Thyroid gland (tissue), 4 donors: ENCODE measurements at places on chromosomes 11 and 22. TPM values are rescaled to one million over a fixed set of nuclear protein-coding genes. Genes with fewer than 3 reads are reported as not detected.

The LMO2 gene
- 30.6 TPM for total RNA-seq

The ACR gene
- 1.4 TPM for total RNA-seq

The CCDC87 gene
- total RNA-seq, result 0.94 TPM

The PGA5 gene
- 1.4 TPM for total RNA-seq

The RBFOX2 gene
- total RNA-seq, result 139 TPM

The SLC22A25 gene
- total RNA-seq, result not detected

The OR5L1 gene
- not detected for total RNA-seq

The MS4A6A gene
- 30.9 TPM for total RNA-seq

DNA sequence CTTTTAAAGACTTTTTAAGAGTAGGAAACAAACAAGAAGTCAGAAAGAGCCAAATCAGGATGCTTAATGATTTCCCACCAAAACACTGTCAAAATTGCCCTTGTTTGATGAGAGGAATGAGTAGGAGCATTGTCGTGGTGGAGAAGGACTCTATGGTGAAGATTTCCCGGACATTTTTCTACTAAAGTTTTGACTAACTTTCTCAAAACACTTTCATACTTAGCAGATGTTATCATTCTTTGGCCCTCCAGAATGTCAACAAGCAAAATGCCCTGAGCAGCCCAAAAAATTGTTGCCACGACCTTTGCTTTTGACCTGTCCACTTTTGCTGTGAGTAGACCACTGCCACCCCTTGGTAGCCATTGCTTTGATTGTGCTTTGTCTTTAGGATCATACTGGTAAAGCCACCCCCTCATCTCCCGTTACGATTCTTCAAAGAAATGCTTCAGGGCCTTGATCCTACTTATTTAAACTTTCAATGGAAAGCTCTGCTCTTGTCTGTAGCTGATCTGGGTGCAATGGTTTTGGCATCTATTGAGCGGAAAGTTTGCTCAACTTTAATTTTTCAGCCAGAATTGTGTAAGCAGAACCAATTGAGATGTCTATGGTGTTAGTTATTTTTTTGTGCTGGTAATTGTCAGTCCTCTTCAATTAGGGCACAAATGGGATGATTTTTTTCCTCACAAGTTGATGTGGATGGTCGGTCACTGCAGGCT is 67.2 kb downstream of the ADM start:
- no peak for DNase-seq
- H3K27ac ChIP-seq, result no peak overlapping the region
- no peak overlapping the region for H3K4me3 ChIP-seq
- no peaks in the 10 kb centered on the region for H3K27me3 ChIP-seq
- peaks cover 37% of the 10 kb centered on the region for H3K4me1 ChIP-seq

DNA sequence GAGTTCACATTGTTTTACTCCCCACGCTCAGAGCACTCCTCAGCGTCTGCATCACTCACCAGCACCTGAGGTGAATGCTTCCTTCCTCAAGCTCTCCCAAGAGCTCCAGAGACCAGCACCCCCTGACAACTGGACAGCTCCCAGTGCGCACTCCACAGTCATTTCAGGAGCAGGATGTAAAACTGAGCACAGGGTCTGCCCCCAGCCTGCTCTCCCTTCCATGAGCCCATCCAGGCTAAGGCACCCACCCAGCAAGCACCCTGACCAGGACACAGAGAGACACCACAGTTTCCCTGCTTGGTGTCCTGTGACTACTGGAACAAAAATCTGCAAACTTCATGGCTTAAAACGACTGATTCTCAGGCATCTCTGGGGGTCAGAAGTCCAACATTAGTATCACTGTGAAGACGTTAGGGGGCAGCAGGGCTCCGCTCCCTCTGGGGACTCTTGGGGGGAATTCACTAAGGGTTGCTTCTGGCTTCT is 3.3 kb downstream of the SCGB1D2 start:
- H3K27me3 ChIP-seq, result no peaks in the 10 kb centered on the region
- no peak overlapping the region for H3K27ac ChIP-seq
- no peaks in the 10 kb centered on the region for H3K36me3 ChIP-seq
- peak; percentile 37 for DNase-seq

- H3K27me3 ChIP-seq, result no peaks in the 10 kb centered on the region
- no peak for DNase-seq
- H3K4me1 ChIP-seq, result no peaks in the 10 kb centered on the region
- no peak overlapping the region for H3K27ac ChIP-seq
- no peaks in the 10 kb centered on the region for H3K36me3 ChIP-seq
These were observed 104.1 kb downstream of the MPPED1 start for GRCh38 chr22:43515902-43516301.

GRCh38 chr11:116640641-116641402 is 132.0 kb downstream of the BUD13 start:
- no peaks in the 10 kb centered on the region for H3K4me1 ChIP-seq
- no peak for DNase-seq
- H3K4me3 ChIP-seq, result no peak overlapping the region
- H3K27me3 ChIP-seq, result no peaks in the 10 kb centered on the region
- H3K36me3 ChIP-seq, result no peaks in the 10 kb centered on the region
- H3K27ac ChIP-seq, result no peak overlapping the region

DNA sequence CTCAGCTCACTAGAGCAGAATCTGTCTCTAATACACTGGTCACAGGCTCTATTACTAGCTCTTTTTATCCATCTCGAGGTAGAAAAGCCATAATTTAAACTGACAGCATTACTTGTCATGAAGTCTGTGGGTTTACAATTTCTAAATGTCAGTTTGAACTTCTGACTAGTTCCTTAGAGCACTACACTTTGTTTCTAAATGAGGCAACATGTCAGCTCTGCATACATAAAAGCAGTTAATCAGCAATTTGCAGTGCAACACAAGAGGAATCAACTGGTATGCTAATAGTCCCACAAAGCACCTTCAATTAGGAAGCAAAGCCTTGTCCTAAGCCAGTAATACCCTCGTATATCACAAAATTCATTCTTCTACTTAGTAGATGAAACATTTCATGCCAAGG is 321.3 kb downstream of the TTC28 start:
- no peaks in the 10 kb centered on the region for H3K4me1 ChIP-seq
- no peaks in the 10 kb centered on the region for H3K36me3 ChIP-seq
- no peak overlapping the region for H3K27ac ChIP-seq
- H3K4me3 ChIP-seq, result no peak overlapping the region

- peak overlapping the region; percentile 38 for H3K4me3 ChIP-seq
- peak overlapping the region; percentile 97 for H3K27ac ChIP-seq
- peaks cover 63% of the 10 kb centered on the region for H3K4me1 ChIP-seq
- peak; percentile 55 for DNase-seq
These were observed 1.4 kb downstream of the ADM start for GRCh38 chr11:10305964-10306918.

- no peaks in the 10 kb centered on the region for H3K27me3 ChIP-seq
- H3K4me3 ChIP-seq, result no peak overlapping the region
- H3K4me1 ChIP-seq, result peaks cover 35% of the 10 kb centered on the region
- no peaks in the 10 kb centered on the region for H3K36me3 ChIP-seq
These were observed 603 bp upstream of the PDGFB start for GRCh38 chr22:39245130-39246039.

GRCh38 chr11:95915051-95915450 is 8.9 kb downstream of the MTMR2 start:
- peaks cover 7% of the 10 kb centered on the region for H3K4me1 ChIP-seq
- no peaks in the 10 kb centered on the region for H3K27me3 ChIP-seq
- no peak overlapping the region for H3K27ac ChIP-seq
- no peaks in the 10 kb centered on the region for H3K36me3 ChIP-seq
- H3K4me3 ChIP-seq, result no peak overlapping the region
- DNase-seq, result no peak

DNA sequence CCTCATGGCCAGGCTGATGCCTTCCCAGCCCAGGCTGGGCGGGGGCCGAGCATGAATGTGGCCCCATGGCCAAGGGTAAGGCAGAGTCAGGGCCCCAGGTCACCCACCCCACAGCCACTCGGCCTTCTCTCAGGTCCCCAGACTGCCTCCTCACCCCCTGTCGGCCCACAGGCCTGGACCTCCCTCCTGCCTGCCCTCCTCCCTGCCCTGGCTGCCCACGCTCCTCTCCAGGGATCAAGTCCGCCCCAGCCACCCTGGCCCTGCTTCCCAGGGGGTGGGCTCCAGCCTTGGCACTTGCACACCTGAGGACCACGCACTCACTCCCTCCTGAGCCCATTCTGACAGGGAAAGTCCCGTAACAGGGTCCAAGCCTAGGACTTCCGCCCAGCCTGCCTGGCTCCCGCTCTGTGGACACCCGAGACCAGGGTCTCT is 37.8 kb upstream of the TH start:
- H3K27ac ChIP-seq, result no peak overlapping the region
- H3K27me3 ChIP-seq, result no peaks in the 10 kb centered on the region
- no peak overlapping the region for H3K4me3 ChIP-seq
- H3K4me1 ChIP-seq, result peaks cover 10% of the 10 kb centered on the region

DNA sequence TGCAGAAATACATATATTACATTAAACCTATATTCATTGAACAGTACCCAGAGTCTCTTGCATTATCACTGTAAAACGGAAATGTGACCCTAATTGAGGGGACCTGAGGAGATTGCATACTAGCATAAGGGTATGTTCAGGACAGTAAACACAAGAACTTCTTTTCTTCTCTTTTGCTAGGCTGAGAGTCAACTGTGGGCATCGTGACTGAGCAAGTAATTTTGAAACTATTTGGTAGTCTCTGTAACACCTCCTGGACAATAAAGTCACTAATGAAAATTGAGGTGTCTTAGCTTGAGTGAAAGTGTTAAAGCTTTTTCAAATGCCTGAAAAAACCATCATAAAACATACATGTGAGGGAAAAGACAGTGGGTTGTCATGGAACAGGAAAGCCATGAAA is 90.9 kb downstream of the PDHX start:
- H3K36me3 ChIP-seq, result no peaks in the 10 kb centered on the region
- H3K27me3 ChIP-seq, result no peaks in the 10 kb centered on the region
- no peak overlapping the region for H3K4me3 ChIP-seq
- no peak for DNase-seq

GRCh38 chr22:46833228-46833627 is 70.8 kb downstream of the TBC1D22A start:
- peak; percentile 73 for DNase-seq
- H3K4me1 ChIP-seq, result peaks cover 20% of the 10 kb centered on the region
- H3K4me3 ChIP-seq, result no peak overlapping the region
- no peak overlapping the region for H3K27ac ChIP-seq

DNA sequence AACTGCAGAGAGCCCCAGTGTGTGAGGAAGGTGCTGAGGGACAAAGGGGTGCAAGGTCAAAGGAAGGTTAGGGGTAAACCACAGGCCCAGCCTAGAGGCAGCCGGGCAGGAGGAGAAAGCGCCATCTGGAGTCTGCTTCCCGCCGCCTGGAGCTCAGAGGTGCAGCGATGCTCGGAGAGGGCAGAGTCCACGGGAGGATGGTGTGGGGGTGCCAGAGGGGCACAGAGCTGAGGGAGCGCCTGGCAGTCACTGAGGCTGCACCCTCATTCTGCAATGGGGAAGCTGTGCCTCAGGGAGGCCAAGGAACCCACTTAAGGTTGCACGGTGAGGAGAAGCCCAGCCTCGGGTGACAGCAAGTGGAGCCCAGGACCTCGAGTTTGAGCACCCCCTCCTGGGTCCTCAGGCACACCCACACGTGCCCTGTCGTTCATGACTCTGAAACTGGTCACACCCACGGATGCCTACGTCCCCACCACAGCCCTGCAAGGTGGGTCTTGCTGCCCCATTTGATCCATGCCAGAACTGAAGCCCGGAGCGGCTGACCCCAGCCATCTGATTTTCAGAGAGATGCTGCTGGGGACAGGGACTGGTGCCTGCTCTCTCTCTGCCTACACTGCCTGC is 1.6 kb downstream of the IL2RB start:
- H3K4me3 ChIP-seq, result no peak overlapping the region
- H3K27ac ChIP-seq, result no peak overlapping the region
- no peak for DNase-seq
- no peaks in the 10 kb centered on the region for H3K27me3 ChIP-seq

GRCh38 chr11:6757373-6757967 is 14.3 kb downstream of the OR2AG2 start:
- DNase-seq, result peak; percentile 72
- H3K4me1 ChIP-seq, result no peaks in the 10 kb centered on the region
- H3K27ac ChIP-seq, result no peak overlapping the region
- H3K27me3 ChIP-seq, result no peaks in the 10 kb centered on the region
- H3K4me3 ChIP-seq, result no peak overlapping the region

GRCh38 chr11:44145011-44145775 is 49.7 kb downstream of the EXT2 start:
- H3K4me1 ChIP-seq, result peaks cover 3% of the 10 kb centered on the region
- DNase-seq, result no peak

- DNase-seq, result no peak
- H3K27me3 ChIP-seq, result no peaks in the 10 kb centered on the region
- no peaks in the 10 kb centered on the region for H3K36me3 ChIP-seq
These were observed 249.7 kb downstream of the AASDHPPT start for GRCh38 chr11:106327134-106327533.

GRCh38 chr22:50201191-50202129 is 649 bp downstream of the SELENOO start:
- no peaks in the 10 kb centered on the region for H3K27me3 ChIP-seq
- DNase-seq, result peak; percentile 42
- H3K4me1 ChIP-seq, result peaks cover 18% of the 10 kb centered on the region
- H3K36me3 ChIP-seq, result peaks cover 19% of the 10 kb centered on the region
- peak overlapping the region; percentile 51 for H3K4me3 ChIP-seq
- peak overlapping the region; percentile 60 for H3K27ac ChIP-seq

GRCh38 chr11:77058900-77059299 is 7.9 kb upstream of the CAPN5 start:
- H3K36me3 ChIP-seq, result no peaks in the 10 kb centered on the region
- DNase-seq, result no peak
- no peak overlapping the region for H3K4me3 ChIP-seq
- H3K4me1 ChIP-seq, result no peaks in the 10 kb centered on the region
- no peaks in the 10 kb centered on the region for H3K27me3 ChIP-seq

DNA sequence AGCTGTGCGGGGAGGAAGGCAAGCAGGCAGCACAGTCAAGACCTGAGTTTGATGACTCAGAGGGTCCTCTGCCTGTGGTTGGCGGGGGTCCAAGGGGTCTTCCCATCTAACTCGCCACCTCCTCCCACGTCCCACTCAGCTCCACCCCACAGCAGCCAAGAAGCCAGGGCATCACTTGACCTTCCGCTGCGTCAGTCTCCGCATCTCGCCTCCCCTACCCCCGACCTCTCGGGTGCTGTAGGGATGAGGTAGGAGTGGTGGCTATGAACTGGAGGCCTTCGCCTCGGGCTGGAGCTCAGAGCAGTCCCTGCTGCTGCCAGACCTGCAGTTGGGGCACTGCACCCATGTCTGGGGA is 90.6 kb downstream of the CDKN1C start:
- no peaks in the 10 kb centered on the region for H3K36me3 ChIP-seq
- H3K27me3 ChIP-seq, result no peaks in the 10 kb centered on the region
- H3K4me3 ChIP-seq, result no peak overlapping the region
- H3K4me1 ChIP-seq, result peaks cover 14% of the 10 kb centered on the region
- peak; percentile 0 for DNase-seq

- peak; percentile 69 for DNase-seq
- H3K36me3 ChIP-seq, result no peaks in the 10 kb centered on the region
- peaks cover 34% of the 10 kb centered on the region for H3K4me1 ChIP-seq
- no peaks in the 10 kb centered on the region for H3K27me3 ChIP-seq
- H3K27ac ChIP-seq, result peak within 1 kb of the TSS; percentile 80
These were observed at the start of gene OAF for GRCh38 chr11:120210626-120211521. Gene OAF, plus strand, starts transcription at chr11:120211032. Its CDS starts 248 bp downstream, at chr11:120211280.
